SW 1271 (cell line): ENCODE measurements at places on chromosomes 11 and 22.

DNA sequence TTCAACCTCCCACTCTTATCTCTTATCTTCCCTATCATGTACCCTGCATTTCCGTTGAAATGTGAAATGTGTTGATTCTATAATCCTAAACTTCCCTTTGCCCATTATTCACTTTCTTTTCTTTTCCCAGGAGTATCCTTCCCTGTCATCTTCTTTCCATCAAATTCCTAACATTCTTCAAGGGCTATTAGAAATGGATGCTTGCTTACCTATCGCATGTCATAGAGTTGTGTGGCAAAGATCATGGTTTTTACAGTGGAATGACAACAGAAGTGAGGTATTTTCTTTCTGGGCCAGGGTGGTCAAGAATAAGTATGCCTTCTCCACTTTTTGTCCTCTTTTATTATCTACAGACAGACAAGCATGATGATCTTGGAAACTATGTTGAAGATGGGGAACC is 124.4 kb upstream of the SLC5A12 start:
- DNase-seq: no peak

- DNase-seq: no peak
Measured at GRCh38 chr11:42179216-42179615, 719.8 kb upstream of the LRRC4C start.

DNA sequence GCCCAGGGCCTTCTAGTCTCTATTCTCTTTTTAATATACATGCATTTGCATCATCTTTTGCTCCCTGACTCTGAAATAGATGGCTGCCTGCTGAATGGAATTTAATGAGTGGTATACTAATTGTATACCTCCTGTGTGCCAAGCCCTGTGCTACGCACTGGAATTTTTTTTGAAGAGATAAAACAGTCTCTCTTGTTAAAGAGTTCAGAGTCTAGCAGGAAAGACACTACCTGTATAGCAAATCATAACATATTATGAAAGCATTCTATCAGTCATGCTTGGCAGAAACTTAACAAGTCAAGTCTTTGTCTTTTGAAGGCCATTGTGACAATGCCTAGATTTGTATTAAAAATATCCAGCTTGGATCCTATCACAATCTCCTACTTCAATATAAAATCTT is 63.7 kb upstream of the SESN3 start:
- no peak for DNase-seq

DNA sequence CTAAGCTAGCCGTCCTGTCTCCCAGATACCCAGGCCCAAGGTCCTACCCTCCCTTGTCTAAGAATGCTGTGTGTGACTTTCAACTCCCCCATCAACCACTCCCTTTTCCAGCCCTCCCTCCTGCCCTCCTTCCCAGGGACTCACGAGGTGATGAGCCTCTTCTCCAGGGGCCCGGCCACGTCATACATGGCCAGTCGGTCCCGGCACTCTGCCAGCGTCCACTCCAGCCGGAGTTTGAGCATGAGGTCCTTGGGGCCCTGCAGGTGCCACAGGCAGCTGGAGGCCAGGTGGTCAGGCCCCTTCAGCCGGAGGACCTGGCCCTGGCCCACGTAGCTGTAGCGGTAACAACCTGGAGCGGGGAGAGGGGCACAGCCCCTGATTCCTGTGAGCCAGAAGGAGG is 20.1 kb downstream of the TMPRSS6 start:
- no peak for DNase-seq

DNA sequence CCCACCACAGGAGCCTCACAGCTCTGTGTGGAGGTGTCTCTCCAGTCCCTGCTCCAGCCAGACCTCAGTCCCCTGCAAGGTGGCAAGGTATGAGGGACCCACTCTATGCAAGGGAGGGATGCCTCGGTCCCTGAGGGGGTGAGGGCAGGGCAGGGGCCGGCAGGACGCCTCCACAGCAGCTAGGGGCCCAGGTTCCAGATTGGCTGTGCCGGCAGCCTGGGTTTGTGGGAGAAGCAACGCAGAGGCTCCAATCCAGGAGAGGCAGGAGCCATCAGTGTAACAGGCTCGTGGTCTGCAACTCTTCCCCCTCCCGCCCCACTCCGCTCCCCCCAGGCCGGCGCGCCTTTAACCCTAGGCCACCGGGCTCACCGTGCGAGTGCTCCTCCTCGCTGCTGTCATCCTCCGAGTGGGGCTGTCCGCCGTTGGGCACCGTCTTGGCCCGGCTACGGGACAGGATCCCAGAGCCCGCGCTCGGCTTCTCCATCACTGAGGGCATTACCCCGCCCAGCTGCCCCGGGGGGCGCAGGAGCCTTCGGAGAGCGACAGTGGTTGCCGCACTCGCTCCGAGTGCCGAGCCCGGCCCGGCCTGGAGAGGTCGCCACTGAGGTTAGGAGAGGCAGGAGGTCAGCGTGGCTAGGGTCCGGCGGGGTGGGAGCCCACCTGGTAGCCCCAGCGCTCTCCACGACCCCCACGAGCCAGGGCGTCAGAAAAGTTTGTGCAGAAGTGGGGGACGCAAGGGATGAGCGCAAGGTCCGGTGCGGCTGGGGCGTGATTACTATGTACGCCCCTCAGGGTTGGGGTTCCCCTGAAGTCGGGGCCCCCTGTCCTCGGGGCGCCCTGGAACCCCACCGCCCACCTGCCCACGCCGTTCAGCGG is 765 bp downstream of the RCOR2 start:
- DNase-seq: no peak

DNA sequence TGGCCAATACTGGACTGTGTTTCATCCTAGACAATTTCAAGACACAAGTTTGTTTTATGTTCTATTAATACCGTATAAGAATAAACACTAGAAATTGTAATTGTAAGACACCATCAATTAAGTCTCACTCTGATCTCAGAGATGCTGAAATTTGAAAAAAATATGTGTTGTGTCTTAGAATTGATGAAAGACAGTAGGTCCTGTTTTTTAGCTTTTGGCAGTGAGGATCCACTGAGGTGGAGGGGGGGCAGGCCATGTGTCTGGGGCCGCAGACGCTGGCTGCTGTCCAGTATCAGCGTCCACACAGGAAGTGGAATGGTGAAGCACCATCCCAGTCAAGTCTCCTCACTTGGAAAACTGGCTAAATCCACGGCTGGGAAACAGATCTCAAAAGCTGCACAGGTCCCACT is 22.5 kb upstream of the ALG8 start:
- DNase-seq: no peak
